ENCODE measurements at places on chromosomes 1 and 21.

GRCh38 chr1:25590096-25590824, 26.3 kb upstream of the MAN1C1 start:
- no peak for DNase-seq

DNA sequence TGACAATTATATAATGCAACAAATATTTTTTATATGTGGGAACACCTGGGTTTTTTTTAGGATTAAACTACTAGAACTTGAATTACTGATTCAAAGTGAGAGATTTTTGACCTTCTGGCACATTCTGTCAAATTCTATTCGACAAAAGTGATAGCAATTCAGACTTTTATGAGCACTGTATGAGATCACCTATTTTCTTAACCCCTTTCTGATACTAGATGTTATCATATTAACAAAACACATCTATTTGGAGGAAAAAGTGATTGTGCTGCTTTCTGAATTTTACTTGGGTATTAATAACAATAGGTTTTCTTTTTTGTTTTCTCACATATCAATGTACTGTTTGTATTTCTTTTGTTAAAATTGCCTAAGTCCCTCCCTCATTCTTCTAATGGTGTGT, 174.9 kb upstream of the GREM2 start:
- DNase-seq = no peak

DNA sequence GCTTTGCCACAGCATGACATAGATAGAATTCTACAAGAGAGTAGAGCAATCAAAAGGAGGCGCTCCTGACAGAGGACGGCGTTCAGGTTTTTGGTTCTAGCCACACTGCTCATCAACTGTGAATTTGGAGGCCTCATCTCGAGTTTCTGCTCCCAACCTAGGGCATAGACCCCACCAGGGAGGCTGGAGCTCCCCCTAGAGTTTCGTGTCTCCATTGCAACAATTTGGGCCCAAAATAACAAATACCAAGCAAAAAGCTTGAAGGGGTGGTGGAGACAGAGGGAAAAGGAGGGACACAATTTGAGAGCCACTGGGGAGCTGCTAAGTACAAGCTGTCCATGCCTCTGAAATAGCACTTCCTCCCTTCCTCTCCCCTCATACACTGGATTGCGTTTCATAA, 297.0 kb downstream of the GPATCH2 start:
- DNase-seq = no peak

DNA sequence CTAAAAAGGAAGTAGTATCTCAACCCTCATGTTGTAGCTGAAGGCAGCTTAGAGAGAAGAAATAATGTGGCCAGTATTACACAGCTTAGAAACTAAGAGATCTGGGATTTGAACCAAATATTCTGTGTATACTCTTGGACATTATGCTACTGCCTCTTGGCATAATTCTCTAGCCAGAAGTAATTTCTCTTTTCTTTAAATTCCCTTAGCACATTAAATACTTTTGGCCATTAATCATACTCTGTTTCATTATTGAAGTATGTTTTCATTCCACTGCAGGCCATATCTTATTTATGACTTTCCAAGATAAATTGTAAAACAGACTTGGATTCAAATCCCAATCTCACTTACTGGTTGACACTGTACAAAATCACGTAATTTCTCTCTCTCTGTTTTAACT, 181.3 kb upstream of the SPAG17 start:
- DNase-seq = no peak

GRCh38 chr1:61420909-61421835, 303.8 kb downstream of the TM2D1 start:
- DNase-seq = no peak

GRCh38 chr1:25185409-25186160, 46.7 kb downstream of the SYF2 start:
- no peak for DNase-seq

DNA sequence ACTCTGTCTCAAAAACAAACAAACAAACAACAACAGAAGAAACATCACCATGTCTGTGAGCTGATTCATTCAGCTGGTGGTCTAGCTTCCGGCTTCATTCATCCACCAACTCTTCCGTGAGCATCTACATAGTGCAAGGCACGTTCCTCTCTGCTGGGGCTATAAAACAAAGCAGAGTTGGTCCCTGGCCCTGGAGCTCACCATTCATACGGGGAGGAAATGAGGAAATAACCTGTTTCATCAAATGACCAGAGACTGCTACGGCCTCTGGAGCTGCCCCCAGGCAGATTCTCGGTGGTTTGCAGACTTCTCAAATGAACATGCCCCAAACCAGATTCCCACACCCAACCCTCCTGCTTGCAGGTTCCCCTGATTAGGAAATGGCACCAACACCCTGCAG, 41.0 kb upstream of the ID3 start:
- DNase-seq = no peak

DNA sequence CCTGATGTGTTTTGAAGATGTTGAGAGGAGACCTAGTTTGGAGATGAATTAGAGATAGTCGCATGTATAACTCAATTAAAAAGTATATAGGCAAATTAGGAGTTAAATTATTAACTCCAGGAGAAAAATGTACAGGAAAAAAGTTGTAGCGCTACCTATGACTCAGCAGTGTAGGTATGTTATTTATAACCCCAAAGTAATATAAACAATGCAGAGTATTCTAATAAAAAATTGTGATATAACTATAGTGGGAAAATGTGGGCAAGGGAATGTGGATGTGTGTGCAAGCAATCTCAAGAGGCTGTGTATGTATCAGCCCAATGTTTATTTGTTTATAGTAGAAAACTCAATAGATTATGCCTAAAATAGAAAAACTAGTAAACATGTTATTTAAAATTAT, 144.5 kb downstream of the BRINP2 start:
- DNase-seq = no peak

DNA sequence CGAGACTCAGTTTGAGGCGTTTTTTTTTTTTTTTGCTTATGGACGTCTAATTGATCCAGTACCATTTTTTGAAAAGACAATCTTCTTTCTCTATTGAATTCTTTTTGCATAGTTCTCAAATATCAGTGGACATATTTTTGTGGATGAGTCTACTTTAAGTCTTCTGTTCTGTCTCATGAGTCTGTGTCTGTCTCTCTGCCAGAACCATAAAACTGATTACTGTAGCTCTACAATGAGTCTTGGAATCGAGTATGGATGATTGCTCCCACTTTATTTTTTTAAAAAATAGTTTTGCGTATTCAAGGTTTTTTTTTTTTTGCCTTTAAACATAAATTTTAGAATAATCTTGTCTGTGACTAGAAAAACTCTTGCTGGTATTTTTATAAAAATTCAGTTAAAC, 323.5 kb downstream of the ZNF326 start:
- DNase-seq = no peak

DNA sequence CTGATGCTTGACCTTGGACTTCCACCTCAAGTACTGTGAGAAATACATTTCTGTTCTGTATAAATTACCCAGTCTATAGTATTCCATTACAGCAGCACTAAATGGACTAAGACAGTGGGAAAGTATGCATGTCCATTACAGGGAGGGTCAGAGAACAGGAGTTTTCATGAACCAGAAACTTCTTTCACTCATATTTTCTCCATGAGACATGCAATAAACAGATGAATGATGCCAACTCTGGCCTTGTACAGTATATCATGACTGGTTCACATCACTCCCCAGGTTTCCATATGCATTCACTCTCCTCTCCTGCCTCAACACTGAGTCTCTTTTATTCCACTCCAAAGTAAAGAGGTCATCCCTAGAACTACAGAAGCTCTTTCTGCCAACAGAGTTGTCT, 4.5 kb upstream of the IFI16 start:
- DNase-seq = no peak

DNA sequence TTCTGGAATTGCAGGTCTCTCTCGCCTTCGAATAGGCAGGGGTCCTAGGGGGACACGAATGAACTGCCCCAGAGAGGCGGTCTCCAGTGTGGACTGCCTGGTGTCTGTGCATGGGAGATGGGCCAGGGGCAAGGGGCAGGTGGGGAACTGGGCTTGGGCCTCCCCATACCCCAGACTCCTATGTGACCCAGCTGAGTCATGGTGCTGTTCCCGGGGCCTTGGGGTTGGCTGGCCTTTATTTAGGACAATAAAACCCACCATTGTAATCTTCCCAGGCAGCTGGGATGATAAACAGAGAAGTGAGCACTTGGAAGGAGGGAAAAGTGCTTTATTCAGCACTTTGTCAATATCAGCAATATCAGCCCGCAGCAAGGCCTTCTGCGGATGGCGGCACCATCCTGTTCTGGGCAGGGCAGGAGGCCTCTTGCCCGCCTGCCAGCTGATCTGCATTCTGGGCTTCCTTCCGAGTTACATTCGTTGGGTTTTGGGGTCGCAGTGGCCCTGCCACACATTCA, 209.0 kb upstream of the TMEM51 start:
- DNase-seq = no peak

DNA sequence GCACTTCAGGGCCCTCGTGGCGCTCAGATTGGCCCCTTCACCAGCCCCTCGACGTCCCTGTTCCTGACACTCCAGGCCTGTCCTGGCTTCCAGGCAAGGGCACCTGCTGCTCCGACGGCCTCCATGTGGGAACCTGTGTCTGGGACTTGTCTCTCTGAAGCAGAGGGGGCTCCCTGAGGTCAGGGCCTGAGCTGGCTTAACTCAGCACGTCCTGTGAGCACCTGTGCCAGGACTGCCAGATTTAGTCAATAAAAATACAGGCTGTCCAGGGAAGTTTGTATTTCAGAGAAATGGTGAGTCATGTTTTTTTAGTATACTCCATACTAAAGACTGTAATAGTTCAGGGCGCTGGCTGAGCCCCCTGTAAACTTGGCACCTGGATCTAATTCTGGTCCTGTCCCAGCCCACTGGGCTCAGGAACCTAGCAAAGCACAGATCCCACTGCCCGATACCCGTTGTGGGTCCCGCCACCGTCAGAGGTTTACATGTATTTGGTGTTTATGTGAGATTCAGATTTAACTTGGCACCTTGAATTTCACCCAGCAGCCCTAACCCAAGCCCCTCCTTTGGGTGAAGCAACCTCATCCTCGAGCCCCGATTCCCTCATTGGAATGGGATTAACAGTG, 109.9 kb upstream of the IFFO2 start:
- DNase-seq = no peak

DNA sequence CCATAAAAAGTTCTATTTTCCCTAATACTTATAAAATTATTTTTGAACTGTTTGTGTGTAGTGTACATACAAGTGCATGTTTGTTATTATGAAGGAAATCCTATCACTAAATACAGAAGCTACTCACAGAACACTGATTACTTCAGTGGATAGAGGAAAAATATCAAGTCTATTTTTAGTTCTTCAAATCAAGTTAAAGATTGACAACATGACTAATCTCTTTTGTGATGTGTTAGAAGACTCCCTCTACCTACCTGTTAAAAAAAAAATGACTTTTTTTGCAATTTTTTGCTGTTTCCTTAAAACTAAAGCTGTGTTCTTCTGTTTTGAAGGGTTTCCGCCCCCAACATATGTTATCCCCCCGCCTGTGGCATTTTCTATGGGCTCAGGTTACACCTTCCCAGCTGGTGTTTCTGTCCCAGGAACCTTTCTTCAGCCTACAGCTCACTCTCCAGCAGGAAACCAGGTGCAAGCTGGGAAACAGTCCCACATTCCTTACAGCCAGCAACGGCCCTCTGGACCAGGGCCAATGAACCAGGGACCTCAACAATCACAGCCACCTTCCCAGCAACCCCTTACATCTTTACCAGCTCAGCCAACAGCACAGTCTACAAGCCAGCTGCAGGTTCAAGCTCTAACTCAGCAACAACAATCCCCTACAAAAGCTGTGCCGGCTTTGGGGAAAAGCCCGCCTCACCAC, 45.5 kb downstream of the NCF2 start:
- DNase-seq = no peak

- DNase-seq = no peak
These were observed 2.1 kb downstream of the EVA1B start for GRCh38 chr1:36321119-36321951.

- DNase-seq = no peak
These were observed 20.5 kb downstream of the TMEM51 start for GRCh38 chr1:15173863-15174614.

GRCh38 chr1:54800041-54800898, 853 bp downstream of the TTC22 start:
- DNase-seq = no peak

DNA sequence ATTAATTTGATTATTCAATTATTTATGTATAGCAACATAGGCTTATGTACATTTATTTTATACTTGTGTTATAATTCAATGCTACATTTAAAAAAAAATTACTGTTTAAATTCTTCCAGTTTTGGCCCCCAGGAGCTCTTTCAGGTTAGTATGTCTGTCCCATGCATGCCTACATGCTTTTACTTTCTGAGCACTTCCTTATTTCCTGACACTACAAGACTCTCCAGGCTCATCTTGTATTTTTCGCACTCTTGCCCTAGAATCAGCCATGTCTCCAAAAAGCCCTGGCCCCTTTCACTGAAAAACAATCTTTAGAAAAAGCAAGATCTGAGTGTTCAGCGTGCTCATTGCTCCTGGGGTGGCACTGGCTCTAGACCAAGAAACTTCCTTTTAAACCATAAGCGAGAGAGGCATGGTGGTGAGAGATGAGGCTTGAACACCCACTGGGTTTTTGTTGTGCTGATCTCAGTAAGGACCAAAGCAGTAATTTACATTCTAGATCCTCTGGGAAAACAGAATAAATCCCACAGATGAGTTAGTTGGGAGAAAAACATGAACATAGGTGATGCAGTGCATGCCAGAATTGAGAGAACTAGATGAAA, 95.0 kb downstream of the SLC30A10 start:
- DNase-seq = no peak

GRCh38 chr1:22915816-22916470, 56.7 kb downstream of the LACTBL1 start:
- DNase-seq = no peak

DNA sequence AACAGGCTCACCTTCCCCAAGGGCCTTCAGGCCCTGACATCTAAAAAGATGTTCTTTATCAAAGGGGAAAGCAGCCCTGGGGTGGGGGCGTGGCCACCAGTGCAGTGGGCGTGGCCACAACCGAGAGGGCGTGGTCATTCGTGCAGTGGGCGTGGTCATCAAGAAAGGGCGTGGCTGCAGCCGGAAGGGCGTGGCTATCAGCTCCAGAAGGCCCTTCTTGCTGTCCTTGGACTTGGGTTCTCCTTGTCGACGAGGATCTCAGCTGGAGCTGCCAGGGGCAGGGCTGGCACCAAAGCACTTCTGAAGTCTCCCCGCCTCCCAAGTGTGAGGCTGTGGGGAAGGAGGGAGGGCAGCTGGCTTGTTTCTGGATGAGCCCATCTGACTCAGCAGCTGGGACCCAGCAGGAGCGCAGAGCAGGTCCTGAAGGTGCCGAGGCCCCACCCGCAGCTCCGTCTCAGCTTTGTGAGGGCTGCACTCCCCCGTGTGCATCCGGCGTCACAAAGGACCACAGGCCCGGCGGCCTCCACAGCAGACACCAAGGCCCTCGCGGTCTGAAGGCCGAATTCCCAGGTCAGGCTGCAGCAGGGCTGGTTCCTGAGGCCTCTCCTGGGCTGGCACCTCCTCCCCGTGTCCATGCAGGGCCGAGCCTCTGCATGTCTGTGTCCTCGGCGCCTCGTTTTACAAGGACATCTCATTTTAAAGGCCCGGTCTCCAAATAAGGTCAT, 12.8 kb downstream of the PDE9A start:
- DNase-seq = no peak

Measured in stimulated activated CD8-positive, alpha-beta memory T cell treated with anti-CD3 and anti-CD28 coated beads, Interleukin-12 subunit alpha, Interleukin-12 subunit beta, amount 100 ng/mL, for 1 hour (primary cell).